ENCODE measurements at places on chromosomes 5 and 9.

- DNase-seq: no peak
Measured at GRCh38 chr5:67156976-67157583, 39.5 kb downstream of the CD180 start.

- peak; percentile 96 for DNase-seq
Measured at GRCh38 chr9:135926402-135927194, 19.3 kb upstream of the CAMSAP1 start.

DNA sequence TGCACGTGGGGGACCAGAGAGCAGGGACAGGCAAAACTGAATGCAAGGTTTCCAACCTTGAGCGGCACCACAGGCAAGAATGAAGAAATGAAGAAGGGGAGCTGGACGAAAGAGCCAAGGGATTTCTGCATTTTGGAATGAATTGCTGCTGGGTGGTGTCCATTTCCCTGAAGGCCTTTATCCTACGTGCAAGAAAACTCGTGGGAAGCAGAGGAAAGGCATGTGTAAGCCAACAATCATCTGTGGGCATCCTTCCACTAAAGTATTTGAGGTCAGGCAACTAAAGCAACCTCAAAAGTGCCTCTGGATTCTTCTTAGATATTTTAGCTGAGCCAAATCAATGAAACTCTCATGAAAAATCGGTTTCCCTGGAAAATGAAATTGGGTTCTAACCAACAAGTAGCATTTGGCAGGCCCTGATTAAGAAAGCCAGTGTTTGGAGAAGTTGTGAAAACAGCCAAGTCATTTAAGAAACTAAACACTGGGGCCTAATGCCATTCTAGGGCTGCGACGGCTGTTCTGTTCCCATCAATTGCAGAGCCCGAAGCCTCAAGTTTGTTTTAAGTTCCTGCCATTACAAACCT lies 4.7 kb upstream of the TGFBI start:
- no peak for DNase-seq

- no peak for DNase-seq
Measured at GRCh38 chr5:10580531-10581423, 16.9 kb downstream of the ANKRD33B start.

DNA sequence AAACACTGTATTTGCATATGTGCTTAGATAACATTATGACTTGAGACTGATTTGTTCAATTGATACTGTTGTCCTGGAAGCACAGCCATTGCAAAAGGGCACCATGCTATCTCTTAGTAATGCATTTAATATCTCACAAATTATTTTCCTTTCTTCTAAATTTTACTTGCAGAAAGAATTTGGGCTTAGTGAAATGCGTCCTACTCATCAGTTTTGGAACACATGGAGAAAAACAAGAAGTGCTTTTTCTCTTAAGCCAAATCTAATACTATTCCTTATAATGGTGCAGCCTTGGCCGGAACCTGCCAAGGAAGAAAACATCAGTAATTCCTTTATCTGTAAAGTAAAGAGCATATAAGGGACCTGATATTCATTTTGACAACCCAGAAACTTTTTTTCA lies 172.2 kb upstream of the ZNF608 start:
- DNase-seq: no peak

GRCh38 chr5:5795074-5795771 lies 372.7 kb downstream of the ICE1 start:
- no peak for DNase-seq

DNA sequence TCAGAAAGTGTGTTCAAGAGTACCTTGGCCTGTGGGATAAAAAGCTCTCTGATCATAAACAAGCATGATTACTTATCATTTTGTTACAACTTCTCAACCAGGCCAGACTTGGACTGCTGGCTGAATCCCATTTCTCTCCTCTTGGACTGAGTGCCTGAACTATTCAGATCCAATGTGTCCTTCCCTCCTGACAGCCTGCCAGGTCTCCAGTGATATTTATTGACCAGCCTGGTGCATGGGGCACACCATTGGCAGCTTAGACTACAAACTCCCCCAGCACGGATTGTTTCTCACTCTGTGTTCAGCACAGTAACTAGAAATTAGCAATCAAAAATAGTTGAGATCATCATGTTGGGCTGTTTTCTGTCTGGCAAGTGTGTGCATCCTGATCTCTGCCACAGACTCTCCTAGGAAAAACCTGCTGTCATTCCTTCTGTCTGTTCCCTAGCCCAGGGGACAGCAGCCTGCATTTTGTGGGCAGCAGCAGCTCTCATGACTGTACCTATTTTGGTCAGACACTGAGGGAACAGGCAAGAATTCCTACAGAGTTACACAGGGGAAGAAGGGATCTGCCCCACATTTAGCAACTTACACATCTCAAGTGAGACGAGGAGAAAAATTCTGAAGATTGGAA lies 348.1 kb downstream of the ADAMTS6 start:
- no peak for DNase-seq

GRCh38 chr9:87148331-87149104 lies 201.2 kb upstream of the GAS1 start:
- DNase-seq: no peak

Data from stimulated activated CD4-positive, alpha-beta T cell treated with anti-CD3 and anti-CD28 coated beads, Interleukin-1b, Interleukin-23, amount 100 ng/mL, for 48 hours (primary cell).